Vagina (tissue), 2 donors: ENCODE measurements at places on chromosomes 7 and 10.

GRCh38 chr10:124892905-124893304, 49.0 kb upstream of the ZRANB1 start:
- no peaks in the 10 kb centered on the region for H3K36me3 ChIP-seq
- H3K27ac ChIP-seq, result no peak overlapping the region
- no peaks in the 10 kb centered on the region for H3K27me3 ChIP-seq

GRCh38 chr7:24705461-24705954, 51.8 kb downstream of the GSDME start:
- no peaks in the 10 kb centered on the region for H3K27me3 ChIP-seq
- no peak for DNase-seq
- no peak overlapping the region for H3K27ac ChIP-seq
- no peaks in the 10 kb centered on the region for H3K4me1 ChIP-seq

DNA sequence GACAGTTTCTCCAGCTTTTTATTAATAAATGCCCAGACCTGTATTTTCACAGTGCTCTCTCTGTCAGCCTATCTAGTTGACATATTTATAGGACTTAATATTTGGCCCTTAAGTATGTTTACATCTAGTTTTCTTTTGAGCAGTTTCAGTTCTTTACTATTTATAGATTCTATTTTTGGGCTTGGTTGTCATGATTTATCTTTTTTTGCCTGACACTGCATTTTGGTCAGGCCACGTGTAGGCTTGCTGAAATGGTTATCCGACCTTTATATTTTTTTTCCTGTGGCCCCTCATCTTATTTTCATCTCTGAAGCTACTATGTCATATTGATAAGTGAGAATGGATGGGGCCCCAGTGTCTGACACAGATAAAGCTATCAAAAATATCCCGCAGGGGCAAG, 515.4 kb upstream of the FZD8 start:
- DNase-seq, result no peak
- no peaks in the 10 kb centered on the region for H3K4me1 ChIP-seq
- no peak overlapping the region for H3K27ac ChIP-seq
- H3K4me3 ChIP-seq, result no peak overlapping the region

DNA sequence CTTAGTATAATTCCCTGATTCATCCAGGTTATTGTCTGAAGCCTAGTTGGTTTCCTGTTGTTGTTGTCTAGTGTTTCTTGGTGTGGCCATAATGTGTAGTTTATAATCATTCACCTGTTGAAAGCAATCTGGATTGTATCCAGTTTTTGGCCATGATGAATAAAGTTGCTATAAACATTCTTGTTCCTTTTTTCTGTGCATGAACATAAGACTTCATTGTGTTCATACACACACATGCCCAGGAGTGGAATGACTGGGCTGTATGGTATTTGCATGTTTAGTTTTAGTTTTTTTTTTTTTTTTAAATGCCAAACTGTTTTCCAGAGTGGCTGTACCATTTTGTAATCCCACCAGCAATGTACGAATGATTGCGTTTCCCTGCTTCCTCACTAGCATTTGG, 349.8 kb downstream of the SDK1 start:
- no peaks in the 10 kb centered on the region for H3K4me1 ChIP-seq
- no peak overlapping the region for H3K27ac ChIP-seq
- no peaks in the 10 kb centered on the region for H3K36me3 ChIP-seq

DNA sequence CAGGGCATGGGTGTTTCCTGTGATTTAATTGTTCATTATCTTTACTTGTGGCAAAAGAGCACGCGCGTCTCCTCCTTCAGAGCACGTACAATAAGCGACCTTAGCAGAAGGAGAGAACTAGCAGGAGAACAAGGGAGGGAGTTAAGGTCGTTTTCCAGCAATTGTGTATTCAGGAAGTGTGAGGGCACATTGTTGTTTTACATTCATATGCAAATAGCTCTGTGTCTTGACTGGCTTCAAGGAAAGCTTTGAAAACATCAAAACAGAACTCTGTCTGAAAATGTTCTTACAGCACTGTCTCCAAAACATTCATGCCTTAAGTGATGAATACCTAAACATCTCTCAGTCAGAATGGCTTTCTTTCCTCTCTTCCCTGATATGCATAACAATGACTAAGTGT, 499.1 kb downstream of the ACTR3B start:
- no peak overlapping the region for H3K4me3 ChIP-seq
- DNase-seq, result no peak
- H3K27me3 ChIP-seq, result no peaks in the 10 kb centered on the region
- H3K4me1 ChIP-seq, result no peaks in the 10 kb centered on the region
- no peak overlapping the region for H3K27ac ChIP-seq

- H3K27ac ChIP-seq, result no peak overlapping the region
- no peaks in the 10 kb centered on the region for H3K4me1 ChIP-seq
- H3K27me3 ChIP-seq, result no peaks in the 10 kb centered on the region
- no peak overlapping the region for H3K4me3 ChIP-seq
- no peak for DNase-seq
Measured at GRCh38 chr10:51733057-51733456, 33.7 kb upstream of the CSTF2T start.

DNA sequence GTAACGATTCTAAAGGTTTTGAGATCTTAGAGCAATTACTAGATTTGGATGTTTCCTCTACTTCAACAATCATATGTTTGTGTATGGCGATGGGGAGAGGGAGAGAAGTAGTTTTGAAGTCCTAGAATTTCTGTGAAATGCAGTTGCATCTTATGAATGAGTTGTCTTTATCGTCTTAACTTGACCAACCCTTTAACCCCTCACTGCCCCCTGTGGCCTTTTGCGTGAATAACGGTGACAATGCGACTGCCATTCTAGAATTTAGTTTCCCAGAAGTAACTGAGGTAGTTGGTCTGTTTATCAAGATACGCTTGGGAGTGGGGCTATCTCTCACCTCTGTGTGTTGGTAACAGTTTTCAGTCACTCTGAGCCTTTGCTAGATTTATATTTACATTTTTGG, 204.6 kb downstream of the HDAC9 start:
- H3K27ac ChIP-seq, result no peak overlapping the region
- H3K4me3 ChIP-seq, result no peak overlapping the region
- no peaks in the 10 kb centered on the region for H3K4me1 ChIP-seq
- no peak for DNase-seq
- no peaks in the 10 kb centered on the region for H3K27me3 ChIP-seq
